ENCODE measurements at places on chromosomes 11 and 22.

DNA sequence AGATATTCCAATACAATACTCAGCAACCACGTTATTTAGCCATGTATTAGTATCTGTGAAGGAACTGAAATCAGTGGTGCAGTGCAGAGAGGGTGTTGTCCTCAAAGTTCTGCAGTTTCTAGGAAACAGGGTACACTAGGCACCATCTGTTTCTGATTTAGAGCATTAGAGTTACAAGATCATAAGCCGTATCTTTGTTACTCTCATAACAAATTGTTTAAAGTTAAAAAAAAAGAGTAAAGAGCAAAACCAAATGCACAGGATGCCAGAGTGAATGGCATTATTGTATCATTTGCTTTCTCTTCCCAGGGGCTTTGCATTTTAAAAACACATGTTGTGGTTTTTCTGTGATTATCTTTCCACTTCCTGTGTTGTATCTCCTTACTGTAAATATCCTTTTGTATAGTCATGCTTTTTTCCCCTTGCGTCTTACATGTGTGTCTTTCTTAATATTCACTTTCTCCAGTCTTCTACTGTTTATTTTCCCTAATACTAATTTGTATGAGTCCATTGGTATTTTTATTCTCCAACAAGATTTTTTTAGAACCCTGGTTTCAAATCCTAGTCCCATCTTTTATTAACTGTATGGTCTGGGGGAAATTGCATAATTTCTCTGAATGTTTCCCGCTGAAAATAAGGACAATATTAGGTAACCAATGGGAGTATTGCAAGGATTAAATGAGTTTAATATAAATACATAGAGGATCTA, 15.2 kb upstream of the NUP160 start:
- DNase-seq: peak; percentile 71

GRCh38 chr22:29231971-29232959, 26.6 kb downstream of the EMID1 start:
- DNase-seq: no peak

DNA sequence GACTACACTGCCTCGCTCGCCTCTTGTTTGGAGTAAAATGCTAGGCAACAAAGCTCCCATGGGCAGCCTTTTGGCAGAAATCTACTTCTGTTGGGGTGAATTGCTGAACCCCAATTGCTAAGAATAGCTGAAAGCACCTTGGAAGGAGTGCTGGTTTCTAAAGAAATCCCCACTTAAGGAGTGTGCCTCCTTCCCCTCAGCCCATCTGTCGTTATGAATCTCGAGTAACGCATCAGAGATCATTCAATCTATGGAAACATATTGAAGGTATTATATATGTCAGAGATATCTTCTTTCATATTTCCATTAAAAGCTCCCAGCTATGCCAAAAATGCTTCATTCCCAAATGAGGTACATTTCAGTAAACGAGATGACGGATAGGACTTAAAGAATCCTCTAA, 229.6 kb upstream of the BLID start:
- DNase-seq: no peak

- DNase-seq: no peak
These were observed 5.6 kb upstream of the GLYATL1 start for GRCh38 chr11:58933661-58934060.

GRCh38 chr11:12417691-12418611, 40.6 kb downstream of the PARVA start:
- peak; percentile 77 for DNase-seq

GRCh38 chr11:64089493-64089892, 53.8 kb downstream of the FLRT1 start:
- DNase-seq: no peak

GRCh38 chr11:46373787-46374740, 7.4 kb upstream of the MDK start:
- no peak for DNase-seq

DNA sequence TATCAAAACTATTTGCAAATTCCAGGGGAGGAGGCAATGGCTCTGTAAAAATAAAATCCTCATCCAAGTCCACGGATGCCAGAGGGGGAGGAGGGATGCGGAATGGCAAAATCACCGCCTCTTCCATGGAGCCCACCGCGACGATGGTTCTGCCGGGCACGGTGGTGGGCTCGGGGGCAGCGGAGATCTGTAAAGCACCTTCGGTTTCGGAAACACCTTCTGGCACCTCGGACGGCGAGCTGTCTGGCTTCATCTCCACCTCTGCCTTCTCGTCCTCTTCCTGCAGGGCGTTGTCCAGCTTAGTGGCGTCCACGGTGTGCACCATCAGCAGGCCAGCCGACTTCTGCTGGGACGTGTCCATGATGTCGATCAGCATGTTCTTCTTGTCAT, 87.7 kb downstream of the CTTN start:
- no peak for DNase-seq

GRCh38 chr11:14519597-14519916, 629 bp downstream of the PSMA1 start:
- DNase-seq: no peak

DNA sequence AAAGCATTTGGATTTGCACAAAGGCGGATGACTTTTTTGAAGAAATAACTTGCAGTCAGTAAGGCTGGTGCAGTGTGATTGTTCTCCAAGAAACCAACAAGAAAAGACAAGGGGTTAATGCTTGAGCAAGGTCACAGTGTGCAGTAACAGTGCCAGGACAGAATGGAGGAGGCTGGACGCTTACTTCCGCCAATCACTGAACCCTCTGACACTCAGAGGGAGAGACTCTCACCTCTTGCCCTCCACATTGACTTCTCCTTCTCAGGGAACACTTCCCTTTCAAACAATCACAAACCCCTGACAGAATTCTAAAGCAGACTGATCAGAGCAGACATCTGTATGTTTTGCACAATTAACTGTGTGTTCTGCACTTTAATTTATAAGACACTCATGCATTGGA, 228.4 kb downstream of the BLID start:
- DNase-seq: no peak

DNA sequence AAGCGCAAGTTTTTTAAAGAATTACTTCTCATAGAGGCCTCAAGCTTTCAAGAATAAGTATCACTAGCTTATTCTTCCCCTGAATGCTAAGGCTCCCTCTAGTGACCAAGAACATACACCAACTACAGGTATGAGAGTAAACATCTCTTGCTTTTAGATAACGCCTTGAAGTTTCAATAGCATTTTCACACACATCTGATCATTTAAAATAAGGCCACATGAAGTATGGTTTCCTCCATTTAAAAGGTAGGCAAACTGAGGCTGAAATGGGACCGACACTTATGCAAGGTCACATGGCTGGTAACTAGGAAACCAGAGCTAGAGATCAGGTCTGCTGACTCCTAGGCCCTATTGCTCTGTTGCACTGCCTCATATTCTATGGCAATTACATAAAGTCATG, 66.5 kb downstream of the CCDC34 start:
- DNase-seq: peak; percentile 63

DNA sequence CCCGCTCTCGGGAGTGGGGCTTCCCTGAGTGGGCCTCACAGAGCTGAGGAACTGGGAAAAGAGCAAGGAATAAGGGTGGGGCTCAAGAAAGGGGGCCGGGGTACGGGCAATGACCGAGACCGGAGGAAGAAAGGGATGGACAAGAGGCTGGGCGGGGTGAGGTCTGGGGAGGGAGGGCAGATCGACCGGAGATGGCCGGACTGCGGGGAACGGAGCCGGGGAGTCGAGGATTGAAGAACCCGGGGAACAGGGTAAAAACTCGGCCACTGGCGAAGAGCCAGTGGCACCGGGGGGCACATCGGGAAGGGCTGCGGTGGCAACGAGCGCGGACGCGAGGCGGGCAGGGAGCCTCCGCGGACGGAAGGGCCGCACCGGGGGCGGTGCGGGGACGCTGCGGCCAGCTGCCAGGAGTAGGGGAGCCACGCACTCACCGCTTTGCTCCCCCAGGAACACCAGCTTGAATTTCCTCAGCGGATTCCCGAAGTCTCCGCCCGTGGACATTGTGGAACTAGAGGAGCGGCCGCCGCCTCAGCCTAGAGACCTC, 667 bp downstream of the RAB6A start:
- no peak for DNase-seq

GRCh38 chr11:29641201-29641600, 375.6 kb downstream of the KCNA4 start:
- peak; percentile 45 for DNase-seq

GRCh38 chr11:1457856-1458255, 28.7 kb downstream of the MOB2 start:
- DNase-seq: no peak
